ENCODE measurements at places on chromosomes 3 and 15.
A peak's percentile ranks its signal among the peaks of the same experiment; 100 is the strongest.

GRCh38 chr15:50046159-50046558 is 72.9 kb downstream of the ATP8B4 start:
- DNase-seq = peak; percentile 50

- DNase-seq = no peak
These were observed 12.5 kb upstream of the CSPG4 start for GRCh38 chr15:75725006-75725718.

- DNase-seq = no peak
These were observed 124.9 kb upstream of the GAP43 start for GRCh38 chr3:115498421-115498820.

DNA sequence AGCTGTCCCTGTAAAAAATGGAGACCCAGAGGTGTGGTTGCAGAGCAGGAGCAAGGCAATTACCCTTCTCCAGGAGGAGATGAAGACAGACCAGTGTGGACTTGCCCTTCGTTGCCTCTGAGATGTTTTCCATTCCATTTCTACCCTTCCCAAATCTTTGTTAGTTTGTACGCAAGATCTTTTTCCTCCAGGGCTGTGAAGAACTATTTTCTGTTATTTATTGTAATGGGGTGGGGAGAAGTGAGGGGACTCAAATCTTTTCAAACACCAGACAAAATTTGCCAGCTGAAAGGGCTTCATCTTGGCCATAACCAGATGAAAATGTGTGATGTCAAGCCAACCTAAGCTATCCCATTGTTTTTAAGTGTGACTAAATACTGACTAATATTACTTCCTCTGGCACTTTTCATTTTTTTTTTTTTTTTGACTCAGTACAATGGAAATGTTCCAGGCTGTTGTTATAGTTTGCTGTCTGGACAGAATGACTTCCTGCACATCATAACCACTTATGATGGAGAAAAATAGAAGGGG is 271.3 kb upstream of the TPRG1 start:
- DNase-seq = no peak

DNA sequence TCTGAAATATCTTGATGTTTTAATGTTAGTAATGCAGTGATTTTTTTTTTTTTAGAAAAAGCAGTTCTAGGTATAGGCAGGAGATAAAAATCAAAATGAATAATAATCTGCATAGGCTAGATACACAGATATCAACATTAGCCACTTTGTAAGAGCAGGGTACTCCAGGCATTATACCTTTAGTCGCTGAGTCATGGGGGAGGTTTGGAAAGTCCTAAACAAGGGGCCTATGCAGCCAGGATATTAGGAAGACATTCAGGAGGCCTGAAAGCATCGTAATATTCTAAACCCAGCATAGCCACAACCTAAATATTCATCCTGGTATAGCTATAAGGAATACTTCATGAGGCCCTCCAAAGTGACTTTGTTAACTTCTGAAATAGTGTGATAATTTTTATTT is 258.1 kb upstream of the NECTIN3 start:
- no peak for DNase-seq

DNA sequence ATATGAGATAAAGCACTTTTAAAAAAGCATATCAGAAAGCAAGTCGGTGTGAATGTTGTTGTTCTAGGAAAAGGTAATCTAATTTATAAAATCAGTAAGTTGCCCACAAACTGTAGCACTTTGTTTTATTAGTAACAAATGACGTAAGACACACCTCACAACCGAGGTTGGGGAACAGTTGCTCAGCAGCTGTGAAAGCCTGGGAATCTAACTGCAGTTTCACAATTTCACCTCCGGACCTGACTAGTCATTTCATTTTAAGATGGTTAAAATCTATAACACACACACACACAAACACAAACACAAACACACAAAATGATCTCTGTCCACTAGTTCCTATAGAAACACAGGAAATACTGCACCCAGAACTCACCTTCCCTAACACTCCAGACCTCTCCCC is 406.7 kb upstream of the NR2F2 start:
- no peak for DNase-seq

- DNase-seq = peak; percentile 44
These were observed 38.6 kb downstream of the ACSBG1 start for GRCh38 chr15:78195735-78196201.

- DNase-seq = no peak
These were observed 307.9 kb downstream of the CLSTN2 start for GRCh38 chr3:140242818-140243276.

- DNase-seq = no peak
These were observed 179.4 kb upstream of the BCL6 start for GRCh38 chr3:187924651-187925050.

DNA sequence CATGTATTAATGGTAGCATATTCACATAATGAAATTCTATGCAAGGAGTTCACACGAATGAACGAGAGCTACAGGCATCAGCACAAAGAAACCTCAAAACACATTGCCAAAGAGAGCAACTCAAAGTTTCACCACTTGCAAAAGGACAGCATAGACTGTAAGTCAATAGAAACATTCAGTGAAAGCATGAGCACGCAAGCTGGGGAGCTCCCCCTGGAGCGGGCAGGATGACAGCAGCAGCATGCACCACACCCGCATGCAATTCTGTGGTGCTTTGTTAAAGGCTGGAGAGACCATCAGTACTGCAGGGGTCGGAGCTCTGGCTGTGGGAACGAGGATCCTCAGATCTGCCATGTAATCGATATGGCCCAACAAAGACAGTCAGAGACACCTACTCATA is 18.7 kb downstream of the OCA2 start:
- no peak for DNase-seq

- DNase-seq = no peak
These were observed 5.0 kb downstream of the NUTM1 start for GRCh38 chr15:34347951-34348638.

- DNase-seq = no peak
These were observed 43.0 kb upstream of the UTS2B start for GRCh38 chr3:191373327-191373726.

- DNase-seq = no peak
These were observed 361.1 kb downstream of the ERC2 start for GRCh38 chr3:56107157-56107556.

GRCh38 chr15:38514601-38515000 is 50.0 kb downstream of the RASGRP1 start:
- DNase-seq = no peak

DNA sequence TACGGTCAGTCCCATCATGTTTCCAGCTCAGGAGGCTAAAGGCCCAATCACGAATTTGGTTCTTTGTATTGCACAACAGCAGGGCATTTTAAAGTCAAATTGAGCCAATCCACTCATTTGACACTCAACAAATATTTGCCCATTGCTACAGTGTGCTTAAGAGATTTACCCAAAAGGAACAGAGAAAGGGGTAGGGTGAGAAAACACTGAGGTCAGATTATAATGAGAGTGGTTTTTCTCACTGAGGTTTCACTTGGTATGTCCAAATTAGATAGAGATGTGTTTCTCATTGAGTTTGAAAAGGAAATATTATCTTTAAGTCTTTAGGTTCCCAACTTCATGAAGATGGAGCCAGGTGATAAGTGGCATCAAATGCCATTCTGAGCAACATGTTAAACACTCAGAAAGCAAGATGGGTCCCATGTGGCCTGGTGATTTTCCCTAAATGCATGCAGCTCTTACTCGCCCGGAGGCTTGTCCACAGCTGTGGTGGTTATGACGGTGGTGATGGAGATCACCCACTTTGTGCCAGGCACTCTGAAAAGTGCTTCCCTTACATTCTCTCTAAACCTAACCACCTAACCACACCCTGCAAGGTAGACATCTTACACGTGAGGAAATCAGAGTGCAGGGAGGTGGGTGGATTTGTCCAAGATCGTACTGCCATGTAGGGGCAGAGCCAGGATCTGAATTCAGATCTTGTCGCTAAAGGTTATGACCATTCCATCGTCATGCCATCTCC is 31.2 kb upstream of the USP3 start:
- no peak for DNase-seq

DNA sequence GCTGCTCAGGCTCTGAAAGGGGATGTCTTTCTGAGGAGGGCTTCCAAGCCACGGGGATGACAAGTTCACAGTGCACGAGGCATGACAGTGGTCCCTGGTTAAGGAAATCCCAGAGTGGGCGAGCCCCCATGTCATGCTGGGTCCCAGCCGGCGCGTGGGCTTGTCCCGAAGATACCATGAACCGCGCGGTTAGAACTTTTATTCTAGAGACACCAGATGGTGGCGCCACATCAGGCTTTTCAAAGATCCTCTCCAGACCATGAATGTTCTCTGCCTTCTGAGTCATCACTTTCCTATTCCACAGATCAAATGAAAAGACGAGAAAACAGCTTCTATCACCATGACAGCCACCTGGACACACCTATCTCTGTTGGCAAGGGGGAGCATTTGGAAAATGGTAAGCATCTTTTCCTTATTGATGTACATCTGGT is 227.8 kb upstream of the LYSMD4 start:
- DNase-seq = peak; percentile 8

DNA sequence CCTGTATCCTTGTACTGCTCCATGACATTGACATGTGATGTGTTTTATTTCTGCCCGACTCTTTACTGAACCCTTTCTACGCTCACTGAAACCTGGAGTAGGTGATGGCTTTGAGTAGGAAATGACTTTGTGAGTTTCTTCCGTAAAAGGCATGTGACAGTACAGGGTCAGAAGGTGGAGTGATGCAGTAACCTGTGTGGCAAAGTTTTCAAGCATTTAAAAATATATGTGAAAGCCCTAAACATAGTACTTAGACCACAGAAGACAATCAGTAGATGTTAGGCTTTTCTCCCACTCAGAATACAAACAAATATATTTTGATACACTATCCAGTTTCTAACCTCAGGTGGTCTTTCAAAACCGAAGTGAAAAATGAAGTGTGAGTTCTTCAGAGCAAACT is 31.3 kb upstream of the SACM1L start:
- no peak for DNase-seq

DNA sequence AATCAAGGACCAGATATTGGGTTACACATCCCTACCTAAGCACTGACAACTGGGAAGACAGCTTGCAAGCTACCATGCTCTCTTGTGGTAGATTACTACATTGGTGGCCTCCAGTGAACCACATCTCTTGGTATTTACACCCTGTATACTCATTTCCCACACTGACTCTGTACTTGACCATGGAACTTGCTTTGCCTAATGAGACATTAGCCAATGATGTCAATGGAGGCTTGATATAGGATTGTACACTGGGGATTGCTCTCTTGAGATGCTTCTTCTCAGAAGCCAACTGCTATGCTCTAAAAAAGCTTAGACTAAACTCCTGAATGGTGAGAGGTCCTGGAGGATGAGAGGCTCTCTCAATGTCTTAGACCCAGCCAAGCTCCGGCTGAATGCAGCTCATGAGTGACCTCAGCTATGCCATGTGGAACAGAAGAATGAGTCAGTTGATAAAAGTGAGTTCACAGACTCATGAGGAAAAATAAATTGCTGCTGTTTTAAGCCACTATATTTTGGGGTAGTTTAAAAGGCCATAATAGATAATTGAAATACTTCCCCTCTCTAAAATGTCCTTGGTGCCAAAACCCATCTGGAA is 61.5 kb upstream of the GALNT15 start:
- DNase-seq = no peak

GRCh38 chr3:26068890-26069289 is 279.0 kb downstream of the OXSM start:
- no peak for DNase-seq

DNA sequence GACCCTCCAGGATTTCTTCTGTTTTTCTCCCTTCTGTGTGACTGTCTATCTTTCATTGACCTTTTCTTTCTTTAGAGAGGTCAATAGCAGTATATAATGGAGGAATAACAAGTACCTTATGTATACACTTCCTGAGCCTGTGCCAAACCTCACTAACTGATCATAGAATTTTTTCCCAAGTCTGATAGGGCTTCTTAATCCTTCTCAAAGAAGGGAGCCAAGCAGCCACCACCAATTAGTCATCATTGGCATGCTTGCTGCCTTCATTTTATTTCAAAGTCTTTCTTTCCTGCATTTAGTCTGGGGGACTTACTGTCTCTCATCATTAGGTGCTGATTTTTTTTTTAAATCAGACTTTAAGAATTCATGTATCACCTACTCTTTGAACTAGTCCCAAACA is 327.0 kb downstream of the FEZF2 start:
- DNase-seq = no peak

DNA sequence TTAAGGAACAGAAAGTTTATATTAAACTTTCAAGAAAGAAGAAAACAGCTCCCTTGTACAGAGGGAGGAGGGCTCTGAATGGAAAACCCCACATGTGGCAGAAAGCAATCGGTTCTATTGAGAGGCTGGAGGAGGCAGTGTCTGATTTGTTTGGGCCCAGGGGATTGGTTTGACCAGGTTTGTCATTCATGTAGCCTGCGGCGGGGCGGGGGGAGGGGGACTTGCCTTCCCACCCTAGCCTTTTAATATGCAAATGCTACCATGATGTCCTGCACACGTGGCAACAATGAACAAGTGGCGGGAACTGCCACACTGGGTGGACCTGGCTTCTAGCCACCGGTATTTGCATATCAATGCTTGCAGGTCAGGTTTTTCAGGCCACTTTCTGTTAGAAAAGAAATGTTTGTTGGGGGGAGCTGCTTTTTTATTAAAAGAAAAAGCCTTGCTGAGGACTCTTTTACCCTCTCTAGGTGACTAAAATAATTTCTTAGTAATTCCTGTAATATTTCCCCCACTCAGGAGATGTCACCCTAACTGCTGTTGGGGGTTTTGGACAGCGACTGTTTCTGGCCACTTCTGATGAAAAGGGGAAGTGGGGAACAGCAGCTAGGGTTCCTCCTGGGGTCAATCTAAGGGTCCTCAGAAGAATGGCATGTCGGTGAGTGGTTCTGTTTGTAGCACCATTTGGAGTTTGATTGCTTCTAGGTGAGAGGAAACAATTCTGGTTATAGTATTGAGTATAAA is 691.2 kb downstream of the TBL1XR1 start:
- DNase-seq = no peak

DNA sequence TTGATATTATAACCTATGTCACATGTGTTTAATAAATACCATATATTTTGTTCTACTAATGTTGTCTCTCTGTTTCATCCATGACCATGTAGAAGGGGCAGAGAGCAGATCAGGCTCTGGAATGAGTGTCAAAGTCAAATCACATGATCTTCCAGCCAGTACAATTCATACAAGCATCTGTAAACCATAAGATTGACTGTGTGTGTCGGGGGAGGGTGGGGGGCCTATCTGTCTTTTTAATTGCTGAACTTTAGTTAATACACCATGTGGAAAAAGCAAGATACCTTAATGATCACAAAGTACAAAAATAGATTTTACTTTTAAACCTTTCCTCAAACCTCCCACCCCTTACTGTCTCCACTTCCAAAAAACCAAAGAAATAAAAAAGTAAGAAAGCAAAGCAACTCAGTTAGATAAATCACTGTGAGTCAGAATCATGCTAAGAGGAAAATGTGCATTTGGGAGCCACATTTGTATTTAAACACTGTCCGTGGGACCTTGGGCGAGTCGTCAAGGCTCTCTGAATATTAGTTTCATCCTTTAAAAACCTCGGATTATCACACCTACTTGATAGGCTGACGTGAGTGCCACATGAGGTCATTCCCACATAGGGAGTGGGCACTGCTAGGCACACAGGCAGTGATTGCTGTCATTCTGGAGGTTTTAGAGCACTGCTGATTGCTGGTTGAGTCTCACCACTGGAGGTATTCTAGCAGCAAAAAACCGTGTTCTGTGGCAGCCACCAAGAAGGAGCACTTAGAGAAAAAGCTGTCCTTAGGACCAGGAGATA is 21.0 kb upstream of the POLR2M start:
- no peak for DNase-seq

- peak; percentile 68 for DNase-seq
These were observed at the start of gene DAPK2 for GRCh38 chr15:64046421-64047153. DAPK2 (minus strand) TSS chr15:64046485; CDS start chr15:64040261, 6,224 bp downstream.

- no peak for DNase-seq
These were observed 54.2 kb upstream of the CGNL1 start for GRCh38 chr15:57321973-57322601.
